ENCODE measurements at places on chromosomes 16 and 17.

GRCh38 chr17:66135896-66136295, 56.0 kb downstream of the CEP112 start:
- no peak for DNase-seq

- peak; percentile 64 for DNase-seq
Observed at GRCh38 chr17:15261258-15261801, 3.8 kb downstream of the PMP22 start.

- DNase-seq = no peak
Observed at GRCh38 chr17:34730816-34731215, 151.4 kb downstream of the TMEM132E start.

GRCh38 chr16:9235867-9236266, 144.4 kb downstream of the HAPSTR1 start:
- DNase-seq = no peak

DNA sequence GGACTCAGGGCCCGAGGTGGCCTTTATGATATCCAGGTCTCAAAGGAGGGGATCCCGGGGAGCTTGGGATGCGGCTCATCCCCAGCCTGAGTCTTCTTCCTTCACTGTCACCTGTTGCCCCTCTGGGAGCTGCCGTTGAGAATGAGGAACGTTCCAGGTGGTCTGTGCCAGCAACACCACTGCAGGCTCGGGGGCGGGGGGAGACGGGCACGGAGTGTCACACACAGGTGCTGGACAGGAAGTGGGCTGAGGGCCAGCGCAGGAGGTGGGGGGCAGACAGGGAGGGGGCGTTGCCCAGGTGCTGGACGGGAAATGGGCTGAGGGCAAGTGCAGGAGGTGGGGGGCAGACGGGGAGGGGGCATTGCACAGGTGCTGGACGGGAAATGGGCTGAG, 28.2 kb downstream of the METRNL start:
- DNase-seq = no peak

DNA sequence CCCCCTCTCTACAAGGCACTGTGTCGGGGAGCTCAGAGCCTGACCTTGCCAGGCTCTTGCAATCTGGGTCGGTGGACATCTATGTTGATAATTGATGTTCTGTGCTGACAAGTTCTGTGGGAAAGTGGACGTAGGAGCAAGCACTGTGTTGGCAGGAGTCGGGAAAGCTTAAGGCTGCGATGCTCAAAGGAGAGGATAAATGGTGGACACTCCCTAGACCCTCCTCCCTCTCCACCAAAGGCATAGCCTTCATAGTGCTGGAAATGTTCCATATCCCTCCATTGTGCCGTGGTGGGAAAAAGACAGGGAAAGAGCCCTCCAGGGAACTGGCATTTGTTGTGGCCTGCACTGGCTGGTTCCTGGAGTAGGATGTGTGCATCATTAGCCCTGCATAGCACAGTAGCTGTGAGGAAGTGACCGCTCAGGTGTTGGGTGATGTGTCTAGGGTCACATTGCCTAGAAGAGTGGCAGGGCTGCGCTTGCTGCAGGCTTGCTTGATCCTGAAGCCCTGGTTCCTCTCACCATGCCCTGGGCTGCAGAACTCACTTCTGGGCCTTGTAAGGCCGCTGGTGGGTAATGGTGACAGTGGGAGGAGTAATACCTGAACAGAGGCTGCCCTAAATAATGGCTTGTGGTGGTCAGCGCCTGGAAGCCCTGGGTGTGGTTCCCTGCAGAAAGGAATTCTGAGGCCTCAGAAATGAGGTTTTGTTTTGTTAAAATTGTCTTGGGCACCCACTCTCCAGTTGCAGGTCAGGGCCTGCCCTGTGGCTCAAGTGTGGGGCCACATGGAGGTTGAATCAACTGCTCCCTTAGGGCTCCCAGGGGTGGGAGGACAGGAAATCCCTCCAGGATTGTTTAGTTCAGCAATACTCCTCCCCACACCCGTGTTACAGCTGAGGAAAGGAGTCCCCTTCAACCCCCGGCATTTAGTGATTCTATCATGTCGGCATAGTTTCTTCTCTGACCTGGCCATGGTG, 62.6 kb downstream of the KSR1 start:
- no peak for DNase-seq

DNA sequence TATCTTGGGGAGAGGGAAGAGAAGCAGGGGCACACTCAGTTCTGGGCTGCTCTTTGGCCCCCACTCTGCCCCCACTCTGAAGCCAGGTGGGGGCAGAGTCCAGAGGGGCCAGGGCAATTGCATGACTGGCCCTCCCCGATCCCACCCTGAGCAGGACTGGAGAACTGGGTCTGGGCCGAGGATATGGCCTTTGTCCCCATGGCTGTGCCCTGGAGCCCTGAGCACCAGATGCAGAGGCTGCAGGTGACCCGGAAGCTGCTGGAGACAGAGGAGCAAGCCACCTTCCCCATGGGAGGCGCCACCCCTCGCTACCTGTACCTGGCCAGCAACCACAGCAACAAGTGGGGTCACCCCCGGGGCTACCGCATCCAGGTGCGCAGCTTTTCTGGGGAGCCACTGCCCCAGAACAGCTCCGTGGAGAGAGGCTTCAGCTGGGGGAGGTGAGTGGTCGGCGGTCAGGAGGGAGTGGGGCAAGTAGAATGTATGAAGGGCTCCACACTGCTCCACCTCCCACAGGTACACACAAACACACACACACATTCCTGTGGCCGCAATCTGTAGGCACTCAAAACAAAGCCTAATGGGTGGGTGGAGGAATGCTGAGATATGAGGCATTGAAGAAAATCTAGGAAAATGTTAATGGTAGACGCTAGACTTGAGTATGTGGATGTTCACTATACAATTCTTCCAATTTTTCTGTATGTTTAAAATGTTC, 21.4 kb downstream of the AOC3 start:
- DNase-seq = no peak
